ENCODE measurements at places on chromosomes 1 and 21. TPM values are rescaled to one million over a fixed set of nuclear protein-coding genes. Genes with fewer than 3 reads are reported as not detected.

- H3K4me1 ChIP-seq: no peaks in the 10 kb centered on the region
- H3K27ac ChIP-seq: no peak overlapping the region
- DNase-seq: no peak
- no peak overlapping the region for H3K4me3 ChIP-seq
- no peaks in the 10 kb centered on the region for H3K27me3 ChIP-seq
These were observed 82.4 kb downstream of the COL11A1 start for GRCh38 chr1:103025858-103026409.

USP48 gene
- total RNA-seq: 72.9 TPM

ASPM gene
- total RNA-seq: under 0.01 TPM

DNA sequence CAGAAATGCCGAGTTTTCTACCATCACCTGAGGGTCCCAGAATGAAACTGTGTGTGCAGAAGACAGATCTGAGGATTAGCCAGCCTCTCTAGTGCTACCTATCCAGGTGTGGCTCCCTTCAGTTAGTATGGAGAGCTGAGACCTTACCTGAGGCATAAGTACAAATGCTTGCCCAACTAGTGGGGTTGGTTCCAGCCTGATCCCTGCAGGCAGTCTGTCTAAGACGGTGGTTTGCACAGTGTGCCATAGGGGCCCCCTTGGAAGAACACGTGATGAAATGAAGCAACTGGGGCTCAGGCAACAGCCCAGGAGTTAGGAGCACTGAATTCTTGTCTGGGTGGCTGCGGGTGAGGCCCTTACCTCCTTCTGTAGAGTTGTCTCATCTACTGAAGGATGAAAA lies 15.6 kb downstream of the S100A7A start:
- H3K4me1 ChIP-seq: no peaks in the 10 kb centered on the region
- no peak overlapping the region for H3K27ac ChIP-seq
- H3K27me3 ChIP-seq: no peaks in the 10 kb centered on the region
- no peaks in the 10 kb centered on the region for H3K36me3 ChIP-seq
- no peak overlapping the region for H3K4me3 ChIP-seq
- DNase-seq: no peak

HMCN1 gene
- total RNA-seq: 2.3 TPM

Measured in body of pancreas (tissue), 4 donors.